ENCODE measurements at places on chromosomes 11 and 22. TPM values are rescaled to one million over a fixed set of nuclear protein-coding genes. Genes with fewer than 3 reads are reported as not detected.

The MMP1 gene
- 75.7 TPM for total RNA-seq

The GRM5 gene
- total RNA-seq: 0.10 TPM

The TRIOBP gene
- total RNA-seq: 68.1 TPM

The KRTAP5-3 gene
- total RNA-seq: not detected

The MRPL16 gene
- 57.2 TPM for total RNA-seq

The BRSK2 gene
- total RNA-seq: not detected

The SOX6 gene
- 0.02 TPM for total RNA-seq

The DCPS gene
- 20.0 TPM for total RNA-seq

The SPDYC gene
- not detected for total RNA-seq

The APOBEC3B gene
- total RNA-seq: 22.6 TPM

The ACR gene
- total RNA-seq: not detected

The THRSP gene
- total RNA-seq: not detected
